ENCODE measurements at places on chromosomes 13 and 19.

DNA sequence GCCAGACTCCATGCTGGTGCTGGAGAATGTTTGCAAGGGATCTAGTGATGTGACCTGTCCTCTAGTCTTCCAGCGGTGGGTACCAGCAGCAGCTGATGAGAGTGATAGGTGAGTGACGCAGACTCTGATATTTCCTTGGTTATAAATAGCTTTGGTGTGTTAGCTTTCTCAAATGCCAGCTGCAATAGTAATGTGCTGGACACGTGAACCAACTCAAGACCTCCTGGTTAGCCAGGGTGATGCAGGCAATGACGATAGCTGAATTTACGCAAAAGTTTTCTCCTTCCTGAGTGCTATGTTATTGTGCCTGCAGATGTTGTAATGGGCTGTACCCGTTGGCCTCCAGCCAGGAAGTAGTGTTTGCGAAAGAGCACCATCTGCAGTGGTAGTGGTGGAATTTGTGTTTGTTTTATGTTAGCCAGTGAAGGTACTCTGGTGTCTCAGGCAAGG lies 129.5 kb downstream of the CYSLTR2 start:
- DNase-seq = peak; percentile 66

DNA sequence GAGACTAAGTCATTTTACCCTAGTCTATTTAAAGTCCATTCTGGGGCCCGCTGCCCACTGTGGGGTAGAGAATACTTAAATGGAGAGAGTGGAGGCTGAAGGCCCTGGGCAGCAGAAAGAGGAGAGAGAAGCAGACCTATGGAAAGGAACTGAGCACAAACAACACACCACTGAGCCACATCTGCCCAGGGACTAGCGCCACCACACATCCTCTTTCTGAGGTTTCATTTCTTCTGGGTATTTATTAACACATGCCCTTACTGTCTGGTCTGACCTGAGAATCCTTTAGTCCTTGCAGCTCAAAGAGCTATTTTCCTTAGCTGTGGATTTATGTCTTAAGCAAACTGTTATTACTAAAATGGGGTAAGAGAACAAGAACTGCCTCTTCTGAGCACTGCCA lies 154.0 kb downstream of the NALCN start:
- DNase-seq = no peak

- DNase-seq = peak; percentile 75
Observed at GRCh38 chr13:50222569-50223332, 207.5 kb downstream of the KCNRG start.

GRCh38 chr19:44653977-44654774 lies 10.5 kb downstream of the PVR start:
- no peak for DNase-seq

- no peak for DNase-seq
Observed at GRCh38 chr13:40439928-40440327, 226.5 kb downstream of the FOXO1 start.
